HL-60 (cell line): ENCODE measurements at places on chromosomes 4 and X.
A peak's percentile ranks its signal among the peaks of the same experiment; 100 is the strongest.

GRCh38 chrX:112841114-112841819 lies 636 bp upstream of the AMOT start:
- DNase-seq = peak; percentile 54

DNA sequence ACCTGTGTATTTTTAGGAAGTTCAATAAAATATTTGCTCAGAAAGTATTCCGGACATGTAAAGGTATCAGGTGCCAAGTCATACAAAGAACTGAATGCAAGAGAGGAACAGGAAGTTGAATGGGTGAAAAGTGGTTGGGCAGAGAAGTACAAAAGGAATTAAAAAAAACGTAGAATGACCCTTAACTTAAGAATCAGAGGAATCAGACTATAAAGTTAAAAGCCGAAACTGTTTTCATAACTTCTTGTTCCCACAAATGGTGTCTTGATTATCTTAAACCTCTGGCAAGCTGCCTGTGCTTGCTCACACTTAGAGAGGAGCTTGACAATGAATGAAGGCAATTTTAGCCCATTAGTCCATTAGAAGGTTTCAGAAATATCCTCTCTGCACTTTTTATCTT lies 81.6 kb upstream of the HHIP start:
- no peak for DNase-seq

- DNase-seq = no peak
These were observed 284.2 kb downstream of the RCHY1 start for GRCh38 chr4:75229806-75230570.

GRCh38 chr4:110208419-110208818 lies 10.0 kb upstream of the ELOVL6 start:
- no peak for DNase-seq

GRCh38 chr4:119321921-119322687 lies at the start of gene FABP2:
TSS of gene FABP2 (minus strand) at chr4:119322138. CDS start at chr4:119322102, 36 bp downstream.
- no peak for DNase-seq

- no peak for DNase-seq
These were observed 197.1 kb downstream of the PALLD start for GRCh38 chr4:168693750-168694490.
